ENCODE measurements at places on chromosomes 4 and X. TPM values are rescaled to one million over a fixed set of nuclear protein-coding genes. Genes with fewer than 3 reads are reported as not detected.

The KLF3 gene
- total RNA-seq, result 20.6 TPM

The FRMPD3 gene
- not detected for total RNA-seq

The TCEAL6 gene
- not detected for total RNA-seq

The DDX60 gene
- total RNA-seq, result 10.4 TPM

The RBMX gene
- total RNA-seq, result 213 TPM

The SPON2 gene
- 194 TPM for total RNA-seq

The TMSB15B gene
- total RNA-seq, result 25.2 TPM

The ANTXR2 gene
- total RNA-seq, result 93.1 TPM

The DMRTC1B gene
- total RNA-seq, result not detected

The HPSE gene
- total RNA-seq, result 0.64 TPM

The SUV39H1 gene
- 12.4 TPM for total RNA-seq

The TSPAN7 gene
- 1.0 TPM for total RNA-seq

The ZDHHC15 gene
- 0.48 TPM for total RNA-seq

The PAK3 gene
- total RNA-seq, result 0.52 TPM

The CCNQ gene
- 20.4 TPM for total RNA-seq

The LONRF3 gene
- 1.2 TPM for total RNA-seq

The FRMD7 gene
- total RNA-seq, result not detected

The SYTL5 gene
- 1.4 TPM for total RNA-seq

The RS1 gene
- total RNA-seq, result not detected

The NSUN7 gene
- total RNA-seq, result 0.32 TPM
